SHP77 (cell line): ENCODE measurements at places on chromosomes 6 and 20.

DNA sequence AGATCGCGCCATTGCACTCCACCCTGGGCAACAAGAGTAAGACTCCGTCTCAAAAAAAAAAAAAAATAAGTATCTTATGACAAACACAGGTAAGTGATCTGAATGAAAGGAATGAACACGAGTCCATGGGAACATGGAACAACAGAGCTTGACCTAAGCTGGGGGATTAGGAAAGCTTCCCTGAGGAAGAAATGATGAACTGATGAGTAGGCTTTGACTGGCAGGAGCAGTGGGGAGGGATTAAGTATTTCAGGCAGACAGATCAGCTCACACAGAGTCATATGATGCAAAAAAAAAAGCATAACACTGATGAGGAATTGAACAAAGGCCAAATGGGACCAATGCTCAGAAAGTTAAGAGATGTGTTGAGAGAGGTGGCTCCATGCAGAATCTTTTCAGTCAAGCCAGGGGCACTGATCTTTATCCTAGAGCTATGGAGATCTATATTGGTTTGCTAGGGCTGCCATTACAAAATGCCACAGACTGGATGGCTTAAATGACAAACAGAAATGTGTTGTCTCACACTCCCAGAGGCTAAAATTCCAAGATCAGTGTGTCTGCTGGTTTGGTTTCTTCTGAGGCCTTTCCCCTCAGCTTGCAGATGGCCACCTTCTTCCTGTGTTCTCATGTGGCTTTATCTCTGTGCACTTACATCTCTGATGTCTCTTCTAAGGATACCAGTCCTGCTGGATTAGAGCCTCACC, 85.6 kb downstream of the ANKRD6 start:
- DNase-seq, result no peak

DNA sequence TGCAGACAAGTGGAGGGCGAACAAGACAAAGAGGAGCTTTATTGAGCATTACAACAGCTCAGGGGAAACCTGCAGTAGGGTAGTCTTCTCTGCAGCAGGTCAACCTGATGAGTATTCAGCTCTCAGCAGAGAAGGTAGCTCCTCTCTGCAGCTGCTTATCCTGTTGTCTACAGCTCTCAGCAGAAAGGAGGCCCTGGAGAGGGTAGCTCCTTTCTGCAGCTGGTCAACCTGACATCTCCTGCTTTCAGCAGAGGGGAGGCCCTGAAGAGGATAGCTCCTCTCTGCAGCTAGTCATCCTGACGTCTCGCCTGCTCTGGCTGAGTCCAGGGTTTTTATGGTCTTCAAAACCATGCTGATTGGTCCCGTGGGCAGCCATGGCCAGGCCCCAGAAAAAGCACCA, 113.6 kb downstream of the CD24 start:
- no peak for DNase-seq

GRCh38 chr20:32080783-32081182, 28.7 kb upstream of the TM9SF4 start:
- DNase-seq, result no peak

DNA sequence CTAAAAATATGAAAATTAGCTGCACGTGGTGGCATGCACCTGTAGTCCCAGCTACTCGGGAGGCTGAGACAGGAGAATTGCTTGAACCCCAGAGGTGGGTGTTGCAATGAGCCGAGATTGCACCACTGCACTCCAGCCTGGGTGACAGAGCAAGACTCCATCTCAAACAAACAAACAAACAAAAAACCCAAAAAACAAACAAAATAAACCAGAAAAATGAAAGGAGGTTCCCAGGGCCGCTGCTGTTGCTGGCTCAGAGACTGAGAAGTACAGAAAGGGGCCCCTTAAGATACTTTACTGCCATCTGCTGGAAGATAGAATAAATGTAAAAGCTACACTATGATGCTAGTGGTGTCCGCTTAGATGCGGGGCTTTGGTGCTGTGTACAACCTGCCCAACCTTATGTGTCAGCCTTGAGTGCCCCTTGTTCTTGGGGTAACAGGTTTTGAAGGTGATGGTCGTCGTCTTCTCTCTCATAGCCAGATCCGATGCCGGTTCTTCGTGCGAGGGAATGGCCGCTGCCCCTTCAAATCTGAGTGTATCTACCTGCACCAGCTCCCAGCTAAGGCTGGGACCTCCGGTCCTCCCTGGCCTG, 2.8 kb upstream of the FANCE start:
- DNase-seq, result peak; percentile 56

GRCh38 chr6:7894262-7895124, 16.1 kb downstream of the TXNDC5 start:
- DNase-seq, result no peak

DNA sequence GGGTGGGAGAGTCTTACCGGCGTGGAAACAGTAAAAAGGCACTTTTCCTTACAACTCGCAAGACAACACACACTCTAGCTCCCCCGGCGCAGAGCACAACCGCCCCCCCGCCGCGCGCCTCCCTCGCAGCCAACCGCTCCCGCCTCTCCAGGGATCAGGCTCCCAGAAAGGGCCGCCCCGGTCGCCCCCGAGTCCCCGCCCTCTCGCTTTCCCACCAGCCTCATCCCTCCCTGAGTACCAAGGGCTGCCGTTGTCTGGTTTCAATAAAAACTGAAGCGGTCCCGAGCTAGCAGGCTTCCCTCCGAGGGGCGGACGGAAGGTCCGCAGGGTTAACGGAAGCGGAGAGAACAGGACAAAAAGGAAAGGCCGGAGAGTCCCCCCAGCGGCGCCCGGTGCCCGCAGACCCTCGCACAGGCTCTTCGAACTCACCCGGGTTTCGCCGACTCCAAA, 804 bp downstream of the ELOVL5 start:
- peak; percentile 43 for DNase-seq

DNA sequence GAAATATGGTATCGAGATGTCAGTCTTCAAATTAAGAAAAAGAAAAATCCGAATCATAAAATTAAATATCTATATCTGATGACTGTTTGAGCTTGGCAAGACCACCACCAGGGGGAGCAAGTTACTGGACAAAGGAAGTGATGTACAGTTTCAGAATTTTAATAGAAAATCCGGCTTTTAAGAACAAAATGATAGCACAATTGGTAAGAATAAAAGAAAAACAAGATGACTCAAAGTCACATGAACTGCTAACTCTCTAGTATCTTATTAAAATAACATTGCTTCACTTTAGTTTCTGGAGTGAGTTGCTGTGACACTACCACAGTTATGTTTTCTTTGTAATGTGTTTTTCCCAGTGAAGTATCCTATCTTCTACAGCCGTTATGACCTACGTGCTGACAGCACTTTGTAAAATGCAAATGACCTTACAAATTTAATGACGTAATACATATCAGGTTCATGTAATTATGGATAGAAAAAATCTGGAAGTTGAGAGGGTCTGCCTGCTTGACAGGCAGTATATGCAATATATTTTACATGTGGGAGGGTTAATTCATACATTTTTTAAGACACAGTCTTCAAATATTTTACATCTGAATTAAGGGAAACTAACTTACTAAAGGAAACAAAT, 405.3 kb upstream of the HS3ST5 start:
- peak; percentile 53 for DNase-seq

DNA sequence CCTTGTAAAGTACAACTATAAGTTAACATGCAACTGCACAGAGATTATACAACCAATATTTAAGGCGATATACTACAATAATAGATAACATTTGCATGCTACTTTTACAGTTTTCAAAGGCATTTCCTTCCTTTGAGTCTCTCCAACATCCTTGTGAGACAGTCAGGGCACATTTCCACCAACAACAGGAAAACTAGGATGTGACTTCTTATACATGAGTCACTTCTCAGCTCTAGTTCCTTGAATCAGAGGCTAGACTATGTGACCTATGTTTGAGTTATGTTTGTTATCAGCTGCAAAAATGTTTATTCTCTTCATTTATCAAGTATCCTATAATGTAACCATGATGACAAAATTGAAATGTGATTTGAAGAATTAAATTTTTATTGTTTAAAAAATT, 51.7 kb upstream of the TFAP2D start:
- DNase-seq, result no peak

- DNase-seq, result no peak
Measured at GRCh38 chr6:37048851-37049757, 43.6 kb downstream of the FGD2 start.

- DNase-seq, result peak; percentile 70
Measured at GRCh38 chr6:168895102-168895812, 358.4 kb downstream of the THBS2 start.

DNA sequence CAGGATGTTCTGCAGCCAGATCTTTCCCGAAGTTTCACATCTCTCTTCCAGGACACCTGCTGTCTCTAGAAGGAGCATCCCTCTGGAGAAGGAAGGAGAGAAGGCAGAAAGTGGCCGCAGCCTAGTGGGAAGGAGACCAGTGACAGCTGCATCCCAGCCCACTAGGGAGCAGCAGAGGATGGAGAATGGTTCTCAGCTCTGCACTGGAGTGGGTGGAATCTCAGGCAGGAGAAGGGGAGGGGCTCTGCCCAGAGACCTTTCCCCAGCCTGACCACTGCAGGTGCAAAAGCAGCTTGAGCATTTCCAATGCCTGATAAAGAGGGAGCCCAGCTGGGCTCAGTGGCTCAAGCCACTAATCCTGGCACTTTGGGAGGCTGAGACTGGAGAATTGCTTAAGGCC, 32.3 kb downstream of the NCR2 start:
- DNase-seq, result peak; percentile 82

- DNase-seq, result peak; percentile 49
Measured at GRCh38 chr6:160356074-160356744, 8.0 kb downstream of the SLC22A3 start.

DNA sequence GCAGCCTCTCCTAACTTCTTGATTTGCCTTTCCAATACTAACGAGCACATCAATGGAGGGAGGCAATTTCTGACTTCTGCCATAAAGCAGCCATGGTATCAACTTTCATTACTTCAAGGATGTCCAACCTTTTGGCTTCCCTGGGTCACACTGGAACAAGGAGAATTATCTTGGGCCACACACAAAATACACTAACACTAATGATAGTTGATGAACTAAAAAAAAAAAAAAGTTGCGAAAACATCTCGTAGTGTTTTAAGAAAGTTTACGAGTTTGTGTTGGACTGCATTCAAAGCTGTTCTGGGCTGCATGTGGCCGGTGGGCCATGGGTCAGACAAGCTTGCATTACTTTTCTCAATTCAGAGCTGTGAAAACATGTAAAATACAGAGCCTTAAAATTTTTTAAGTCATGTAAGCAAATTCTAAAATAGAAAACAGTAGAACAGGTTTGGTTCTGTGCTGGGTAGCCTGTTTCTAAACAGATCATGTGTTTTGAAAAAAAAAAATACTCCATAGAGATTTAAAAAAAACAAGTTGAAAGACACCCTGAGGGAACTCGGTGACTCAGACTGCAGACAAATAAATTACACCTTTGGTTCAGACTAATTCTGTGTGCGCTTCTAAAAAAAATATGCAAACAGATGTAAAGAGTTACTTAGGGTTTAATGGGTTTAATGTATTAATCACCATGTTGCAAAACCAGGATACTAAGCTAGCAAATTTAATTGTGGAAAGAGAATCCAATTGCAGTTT, 43.6 kb upstream of the SLC22A23 start:
- DNase-seq, result no peak
